ENCODE measurements at places on chromosomes 5 and 9.

DNA sequence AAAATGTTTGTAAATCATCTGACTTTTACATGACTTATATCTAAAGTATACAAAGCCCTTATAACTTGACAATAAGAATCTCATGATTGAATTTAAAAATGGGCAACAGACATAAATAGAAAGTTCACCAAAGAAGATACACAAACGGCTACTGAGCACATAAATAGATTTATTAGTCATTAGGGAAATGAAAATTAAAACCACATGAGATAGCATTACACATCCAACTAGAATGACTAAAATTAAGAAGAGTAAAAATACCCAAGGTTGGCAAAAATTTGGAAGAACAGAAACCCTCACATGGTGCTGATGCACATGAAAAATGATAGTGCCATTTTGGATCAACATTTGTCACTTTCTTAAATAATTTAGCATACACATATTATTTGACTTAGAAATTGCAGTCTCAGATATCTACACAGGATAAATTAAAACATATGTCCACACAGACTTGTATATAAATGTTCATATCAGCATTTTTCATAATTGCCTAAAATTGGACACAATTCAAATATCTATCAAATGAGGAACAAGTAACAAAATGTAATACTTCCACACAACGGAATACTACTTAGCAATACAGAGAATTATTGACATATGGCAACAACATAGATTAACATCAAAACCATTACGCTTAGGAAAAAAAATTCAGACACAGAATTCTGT lies 359.1 kb upstream of the DAB2 start:
- DNase-seq, result no peak

GRCh38 chr5:143536364-143536763 lies 132.9 kb upstream of the NR3C1 start:
- no peak for DNase-seq

DNA sequence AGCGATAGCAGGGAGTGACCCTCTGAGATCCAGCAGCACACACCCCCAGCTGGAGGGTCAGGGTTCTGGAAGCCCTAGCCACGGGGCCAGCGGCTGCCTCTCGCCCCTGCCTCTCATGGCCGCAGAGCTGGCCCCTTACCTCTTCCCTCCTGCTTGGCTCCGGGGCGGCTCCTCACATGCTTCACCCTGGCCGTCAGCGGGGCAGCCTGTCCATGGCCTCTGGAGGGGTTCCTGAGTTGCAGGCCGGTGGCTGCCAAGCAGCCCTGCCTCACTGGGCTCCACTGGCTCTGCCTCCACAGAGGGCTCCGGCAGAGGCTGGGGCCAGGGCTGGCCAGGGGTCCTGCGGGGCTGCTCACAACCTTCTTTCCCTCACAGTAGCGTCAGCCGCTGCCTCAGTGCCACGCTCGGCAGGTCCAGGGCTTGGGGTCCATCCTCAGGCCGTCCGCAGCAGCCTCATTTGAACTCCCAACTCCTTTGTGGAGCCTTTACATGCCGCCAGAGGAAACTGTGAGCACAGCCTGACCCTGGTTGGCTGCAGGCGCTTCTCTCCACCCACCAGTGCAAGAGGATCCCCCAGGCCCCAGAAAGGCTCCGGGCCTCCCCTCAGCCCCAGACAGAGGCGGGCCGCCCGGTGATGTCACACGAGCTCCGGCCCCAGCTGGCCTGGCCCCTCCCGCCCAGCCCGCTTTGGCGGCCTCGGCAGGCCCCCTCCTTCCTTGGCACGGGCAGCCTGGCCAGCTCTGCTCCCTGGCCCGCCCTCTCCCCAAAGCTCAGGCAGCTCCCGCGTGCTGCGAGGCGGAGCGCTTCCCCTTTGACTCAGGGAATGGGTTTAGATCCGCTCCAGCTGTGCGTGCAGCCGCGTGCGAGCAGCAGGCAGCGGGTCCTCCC lies at the start of gene ANGPTL2:
TSS of gene ANGPTL2 (minus strand) at position 460 of the 888 bp plus-strand sequence. CDS start 13,904 bp downstream, outside the sequence.
- no peak for DNase-seq

DNA sequence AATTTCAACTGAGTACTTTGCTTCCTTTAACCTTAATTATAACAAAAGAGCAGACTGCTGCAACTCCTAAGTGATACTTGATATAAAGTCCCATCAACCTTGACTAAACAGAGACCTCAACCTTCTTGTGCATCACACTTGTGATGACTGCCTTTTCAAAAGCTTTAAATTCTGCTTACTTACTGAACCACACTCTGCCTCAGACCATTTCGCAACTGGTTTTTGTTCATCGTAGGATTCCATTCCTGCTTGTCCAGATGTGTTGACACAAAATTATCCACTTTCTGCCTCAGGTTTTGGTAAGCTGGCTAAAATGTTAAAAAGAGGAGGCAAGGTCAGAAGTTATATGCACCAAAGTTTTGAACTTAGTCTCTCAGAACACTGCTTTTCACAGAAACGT lies 3.5 kb downstream of the BOD1 start:
- no peak for DNase-seq

GRCh38 chr5:170747851-170748250 lies 35.7 kb upstream of the GABRP start:
- no peak for DNase-seq

GRCh38 chr9:89808756-89809181 lies 204.0 kb downstream of the GADD45G start:
- DNase-seq, result no peak

DNA sequence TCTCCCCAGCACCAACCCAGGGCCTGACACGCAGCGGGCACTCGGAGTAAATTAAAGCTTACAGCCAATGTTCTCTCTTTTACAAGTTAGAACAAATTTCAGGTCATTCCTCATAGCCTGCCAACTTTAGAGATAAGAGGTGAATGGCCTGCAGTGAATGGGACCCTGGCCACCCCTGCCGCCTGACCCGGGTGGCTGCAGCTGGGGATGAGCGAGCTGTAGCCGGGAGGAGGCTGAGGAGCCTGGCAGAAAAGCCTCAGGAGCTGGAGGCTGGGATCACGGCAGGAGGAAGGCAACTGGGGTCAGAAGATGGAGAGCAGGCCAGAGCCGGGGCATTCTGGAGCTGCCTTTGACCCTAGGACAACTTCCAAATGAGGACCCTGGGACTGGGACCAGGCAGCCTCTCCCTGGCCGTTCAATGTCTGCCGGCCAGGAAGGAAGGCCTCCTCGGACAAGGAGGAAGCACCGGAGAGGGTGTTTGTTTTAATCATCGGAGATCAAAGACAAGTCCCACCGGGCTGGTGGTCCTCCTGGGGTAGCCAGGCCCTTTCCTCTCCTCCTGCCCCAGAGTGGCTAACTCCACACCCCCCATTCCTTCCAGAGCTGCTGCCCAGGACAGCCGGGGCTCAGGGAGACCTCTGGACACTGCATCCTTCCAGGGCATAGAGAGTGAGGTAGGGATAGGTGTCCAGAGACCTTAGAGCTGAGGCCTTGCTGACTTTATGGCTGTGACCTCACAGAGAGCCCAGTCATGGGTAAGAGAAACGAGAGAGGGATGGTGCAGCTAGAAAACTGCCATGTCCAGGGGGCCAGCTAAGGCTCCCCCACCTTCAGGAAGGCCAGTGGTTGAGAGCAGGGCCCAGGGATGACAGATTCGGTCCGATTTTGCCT lies 87.3 kb upstream of the LMX1B start:
- DNase-seq, result no peak

DNA sequence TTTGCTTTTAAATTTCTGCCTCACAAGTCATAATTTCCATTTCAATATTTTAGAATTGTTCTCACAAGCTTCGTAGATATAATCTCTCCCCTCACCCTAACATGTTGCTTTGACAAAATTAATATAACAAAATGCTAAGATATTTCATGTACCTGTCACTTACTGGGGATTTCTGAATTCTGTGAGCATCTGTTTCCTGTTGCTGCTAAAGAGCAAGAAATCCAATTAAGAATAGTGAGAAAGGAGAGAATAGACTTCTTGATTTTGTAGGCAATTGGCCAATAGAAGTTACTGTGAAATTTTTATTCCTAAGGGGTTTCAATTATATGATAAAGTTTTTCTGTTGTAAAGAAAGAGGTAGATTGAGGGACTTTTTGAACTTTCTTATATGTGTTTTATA lies 796.5 kb upstream of the ARRDC3 start:
- DNase-seq, result no peak

DNA sequence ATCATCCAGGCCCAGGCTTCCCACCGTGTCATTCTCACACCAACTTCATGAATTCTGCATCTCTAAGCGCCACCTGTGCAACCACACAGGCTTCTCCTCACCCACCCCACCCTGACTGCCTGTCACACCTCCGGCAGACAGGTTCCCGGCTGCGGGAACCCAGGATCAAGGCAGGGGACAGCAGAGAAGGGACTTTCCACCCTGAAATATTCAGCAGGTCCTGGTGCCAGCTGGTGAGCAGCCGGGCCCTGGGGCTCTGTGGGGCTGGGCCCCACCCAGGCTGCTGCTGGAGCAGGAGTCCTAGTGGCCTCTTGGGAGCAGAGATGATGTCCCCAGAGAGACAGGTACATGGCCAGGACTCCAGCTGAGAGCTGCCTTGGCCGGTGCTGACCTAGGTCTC lies 12.7 kb downstream of the ANXA6 start:
- DNase-seq, result no peak

- no peak for DNase-seq
These were observed 4.3 kb downstream of the EEIG1 start for GRCh38 chr9:127976498-127976897.

- DNase-seq, result no peak
These were observed 48.3 kb downstream of the FAM78A start for GRCh38 chr9:131227959-131228460.

DNA sequence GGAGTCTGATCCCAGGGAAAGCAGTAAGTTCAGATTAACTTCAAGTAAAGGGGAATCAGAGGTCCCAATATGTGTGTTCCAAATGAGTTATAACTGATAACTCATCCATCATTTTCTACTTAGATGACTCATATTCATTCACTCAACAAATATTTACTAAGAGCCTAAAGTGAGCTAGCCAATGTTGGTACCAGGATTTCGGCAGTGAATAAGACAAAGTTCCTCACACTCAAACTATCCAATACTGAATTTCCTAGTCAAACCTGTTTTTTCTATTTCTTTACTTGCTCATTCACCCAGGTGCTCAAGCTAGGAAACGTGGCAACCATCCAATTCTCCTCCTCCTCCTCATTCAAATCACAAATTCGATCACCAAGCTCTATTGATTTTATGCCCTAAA lies 25.8 kb downstream of the FBXW2 start:
- no peak for DNase-seq

DNA sequence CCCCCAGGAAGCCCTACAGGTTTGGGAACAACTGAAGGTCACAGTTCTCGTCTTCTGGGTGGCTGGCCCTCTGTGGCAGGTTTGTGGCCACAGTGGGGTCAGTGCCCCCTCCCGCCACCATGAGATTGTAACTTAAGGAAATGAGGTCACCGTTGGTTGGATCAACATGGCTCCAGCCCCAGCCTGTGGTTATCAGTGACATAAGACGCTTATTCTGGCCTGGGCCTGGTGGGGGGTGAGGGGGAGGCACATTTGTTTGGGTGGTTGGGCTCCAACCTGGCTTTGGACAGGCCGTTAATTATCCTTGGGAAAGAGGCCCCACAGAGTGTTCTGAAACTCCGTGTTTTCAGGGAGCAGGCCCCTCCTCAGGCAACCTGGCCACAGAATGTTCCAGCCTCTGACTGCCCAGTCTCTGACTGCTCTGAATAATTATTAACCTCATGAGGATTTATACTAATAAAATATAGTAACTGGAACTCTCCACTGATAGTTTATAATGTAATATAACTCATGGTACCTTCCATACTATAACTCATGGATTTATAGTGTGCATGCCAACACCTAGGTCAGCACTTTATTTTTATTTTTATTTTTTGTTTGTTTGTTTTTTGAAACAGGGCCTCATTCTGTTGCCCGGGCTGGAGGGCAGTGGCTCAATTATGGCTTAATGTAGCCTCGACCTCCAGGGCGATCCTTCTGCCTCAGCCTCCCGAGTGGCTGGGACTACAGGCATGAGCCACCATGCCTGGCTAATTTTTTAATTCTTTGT lies 58.0 kb upstream of the RPL26L1 start:
- DNase-seq, result no peak

DNA sequence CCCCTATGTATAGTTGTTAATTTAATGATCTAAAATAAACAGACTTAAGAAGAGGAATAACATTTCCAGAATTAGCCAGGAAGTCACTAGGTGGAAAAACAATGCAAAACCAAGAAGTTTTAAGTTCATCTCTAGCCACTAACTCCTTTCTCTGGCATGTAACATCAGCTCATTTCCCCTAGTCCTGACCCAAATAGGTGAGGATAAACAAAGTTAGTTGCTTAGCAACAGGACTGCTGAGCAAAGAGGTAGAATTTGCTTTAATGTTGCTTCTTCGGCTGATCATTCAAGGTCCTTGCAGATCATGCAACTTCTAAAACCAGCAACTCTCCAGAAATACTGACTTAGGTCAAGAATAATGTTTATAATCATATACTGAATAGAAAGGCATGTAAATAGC lies 675.8 kb downstream of the CETN3 start:
- no peak for DNase-seq

DNA sequence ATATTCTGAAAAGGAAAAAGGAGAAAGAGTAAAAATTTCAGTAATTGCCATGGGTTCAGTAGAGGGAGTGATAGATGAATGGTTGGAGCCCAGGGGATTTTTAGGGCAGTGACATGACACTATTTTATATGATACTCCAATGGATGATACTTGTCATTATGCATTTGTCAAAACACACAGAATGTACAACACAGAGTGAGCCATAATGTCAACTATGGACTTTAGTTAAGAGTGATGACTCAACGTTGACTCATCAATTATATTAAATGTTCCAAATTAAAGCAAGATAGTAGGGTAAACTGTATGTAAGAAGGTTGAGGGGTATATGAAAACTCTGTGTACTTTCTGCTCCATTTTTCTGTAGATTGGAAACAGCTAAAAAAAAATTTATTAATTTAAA lies 586.4 kb downstream of the TAF11L14 start:
- DNase-seq, result no peak

- DNase-seq, result no peak
These were observed 122.5 kb downstream of the TMEM174 start for GRCh38 chr5:73295447-73295846.

GRCh38 chr5:31531543-31531887 lies 378 bp downstream of the DROSHA start:
- DNase-seq, result no peak
